ENCODE measurements at places on chromosomes 7 and 10.

GRCh38 chr7:7510794-7511193 is 24.9 kb downstream of the COL28A1 start:
- no peak for DNase-seq

GRCh38 chr7:29853789-29854188 is 47.5 kb downstream of the WIPF3 start:
- no peak for DNase-seq

DNA sequence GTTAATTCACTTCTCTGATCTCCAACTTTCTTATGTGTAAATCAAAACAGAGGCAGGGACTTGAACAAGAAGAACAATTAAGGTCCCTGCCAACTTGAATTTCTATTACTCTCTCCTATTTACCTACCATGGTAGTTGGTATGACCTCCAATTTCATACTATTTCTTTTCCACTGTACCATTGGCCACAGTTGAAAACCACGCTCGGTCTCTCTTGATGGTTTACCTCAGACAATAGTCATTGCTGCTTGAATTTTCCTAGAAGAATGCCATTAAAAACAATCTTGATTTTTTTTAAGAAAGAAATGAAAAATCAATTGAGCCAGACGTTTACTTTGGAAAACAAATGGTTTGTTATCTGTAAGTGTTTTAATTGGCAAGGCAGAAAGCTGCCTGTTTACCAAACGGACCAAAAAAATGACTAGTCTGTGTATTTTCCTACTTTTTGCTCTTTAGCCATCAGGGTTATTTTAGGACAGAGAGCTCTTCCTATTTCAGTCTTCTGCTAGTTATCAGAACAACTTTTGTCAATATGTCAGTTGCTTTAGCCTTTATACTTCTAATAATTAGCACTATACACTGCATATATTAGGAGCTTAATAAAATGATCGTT is 157.5 kb upstream of the PLXDC2 start:
- no peak for DNase-seq

- DNase-seq = no peak
These were observed 102.1 kb downstream of the PPP1R17 start for GRCh38 chr7:31788883-31789680.

- DNase-seq = peak; percentile 29
These were observed 587 bp upstream of the GRK5 start for GRCh38 chr10:119206603-119207365.

GRCh38 chr10:127882391-127882790 is 10.3 kb downstream of the CLRN3 start:
- DNase-seq = no peak

GRCh38 chr10:101939729-101940128 is 96.1 kb upstream of the KCNIP2 start:
- no peak for DNase-seq

DNA sequence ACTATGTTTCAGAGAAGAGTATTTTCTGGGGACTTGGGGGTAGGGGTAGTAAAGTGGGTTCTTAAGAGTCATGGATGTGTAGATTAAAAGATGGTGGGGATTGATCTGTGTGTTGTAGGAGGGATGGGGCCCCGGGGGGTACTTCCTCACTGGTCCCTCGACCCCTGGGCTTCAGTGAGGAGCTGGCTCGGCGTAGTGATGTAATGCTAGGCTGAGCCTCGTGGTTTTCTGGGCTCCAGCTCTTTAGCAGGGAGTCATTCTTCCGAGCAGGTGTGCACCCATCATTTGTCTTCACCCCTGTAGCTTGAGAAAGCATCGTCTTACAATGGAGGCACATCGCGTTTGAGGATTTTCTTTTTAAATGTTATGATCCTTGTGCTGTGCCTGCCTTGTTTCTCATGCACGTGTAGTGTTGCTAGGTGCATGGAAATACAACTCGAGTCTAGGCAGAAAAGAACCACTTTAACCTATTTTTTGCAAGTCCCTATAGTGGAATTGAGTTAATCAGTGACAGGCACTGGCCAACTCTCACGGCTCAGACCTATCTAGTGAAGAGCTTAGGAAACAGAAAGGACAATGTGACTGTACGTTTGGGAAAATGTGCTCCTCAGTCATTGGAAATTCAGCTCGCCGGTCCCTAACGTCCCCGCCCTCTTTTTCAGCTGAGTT is 106.1 kb upstream of the BTBD16 start:
- DNase-seq = no peak

- no peak for DNase-seq
These were observed 64.9 kb downstream of the PRKG1 start for GRCh38 chr10:51139176-51139575.

GRCh38 chr10:93299195-93299594 is 182.9 kb downstream of the MYOF start:
- DNase-seq = no peak

GRCh38 chr10:87878664-87879459 is 15.4 kb downstream of the PTEN start:
- peak; percentile 97 for DNase-seq

GRCh38 chr7:98913612-98914011 is 35.3 kb downstream of the TRRAP start:
- no peak for DNase-seq

- no peak for DNase-seq
These were observed 20.5 kb upstream of the ZNF273 start for GRCh38 chr7:64882341-64883112.

- no peak for DNase-seq
These were observed 54.7 kb upstream of the CCAR1 start for GRCh38 chr10:68666280-68666760.
